BJ (cell line): ENCODE measurements at places on chromosomes 6 and 20. TPM values are rescaled to one million over a fixed set of nuclear protein-coding genes. Genes with fewer than 3 reads are reported as not detected.

DNA sequence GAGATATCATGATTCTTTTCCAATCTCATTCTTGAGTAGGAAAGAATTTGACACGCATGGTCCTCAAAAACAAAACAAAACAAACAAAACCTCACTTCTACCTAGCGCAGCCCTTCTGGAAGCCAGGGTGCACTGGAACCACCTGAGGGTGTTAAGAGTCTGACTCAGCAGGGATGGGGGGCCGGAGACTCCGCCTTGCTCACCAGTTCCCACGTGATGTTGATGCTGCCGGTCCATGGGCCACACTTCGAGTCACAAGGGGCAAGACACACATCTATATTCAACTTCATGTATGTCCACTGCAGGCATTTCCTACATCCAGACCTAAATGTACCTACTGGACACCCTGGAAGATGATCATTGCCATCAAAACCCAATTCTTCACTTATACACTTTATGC is 30.4 kb downstream of the BFSP1 start:
- DNase-seq: no peak

DNA sequence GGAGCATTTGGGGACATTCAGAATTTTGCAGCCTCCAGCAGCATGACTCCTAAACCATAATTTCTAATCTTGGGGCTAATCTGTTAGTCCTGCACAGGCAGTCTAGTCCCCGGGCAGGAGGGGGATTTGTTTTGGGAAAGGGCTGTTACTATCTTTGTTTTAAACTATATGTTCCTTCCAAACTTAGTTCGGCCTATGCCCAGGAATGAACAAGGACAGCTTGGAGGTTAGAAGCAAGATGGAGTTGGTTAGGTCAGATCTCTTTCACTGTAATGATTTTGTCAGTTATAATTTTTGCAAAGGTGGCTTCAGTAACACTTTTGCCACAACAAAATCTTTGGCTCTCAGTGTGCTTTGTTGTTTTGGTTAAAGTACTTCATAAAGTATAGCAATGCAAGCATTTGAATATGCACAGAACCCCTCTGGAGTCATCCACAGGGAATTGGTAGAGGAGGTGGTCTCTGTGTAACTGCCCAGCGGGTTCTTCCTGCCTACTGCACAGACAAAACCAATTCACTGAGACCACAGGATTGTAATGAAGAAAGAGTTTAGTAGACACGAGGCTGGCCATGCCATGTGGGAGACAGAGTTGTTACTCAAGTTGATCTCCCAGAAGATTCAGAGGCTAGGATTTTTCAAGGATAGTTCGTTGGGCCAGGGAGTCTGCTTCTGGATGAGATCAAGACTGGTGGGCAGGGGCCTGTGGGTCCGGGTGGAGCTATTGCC is 224.1 kb upstream of the MYLIP start:
- no peak for DNase-seq

Gene RIPOR3
- 0.44 and 1.2 TPM in 2 replicates for polyA plus RNA-seq

DNA sequence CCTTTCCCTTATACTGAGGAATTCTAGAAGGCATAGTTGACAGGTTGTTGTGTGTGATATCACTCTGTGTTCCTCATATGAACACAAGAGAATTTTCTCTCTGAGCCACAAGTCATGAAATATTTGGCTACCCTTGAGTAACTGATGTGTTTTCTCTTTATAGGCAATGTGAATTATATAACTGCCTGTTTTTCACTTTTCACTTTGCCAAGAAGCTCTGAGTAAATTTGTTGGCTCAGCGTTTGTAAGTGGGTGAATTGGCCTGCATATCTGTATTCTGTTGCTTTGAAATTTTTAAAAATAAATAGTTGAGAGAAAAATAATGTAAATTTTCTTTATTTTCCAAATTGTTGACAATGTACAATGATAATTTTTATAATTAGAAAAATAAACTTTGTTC is 5.2 kb upstream of the BTBD9 start:
- no peak for DNase-seq

Gene ARFGAP1
- polyA plus RNA-seq: 49.8 and 76.5 TPM in 2 replicates

Gene CDH22
- not detected in 2 replicates for polyA plus RNA-seq

DNA sequence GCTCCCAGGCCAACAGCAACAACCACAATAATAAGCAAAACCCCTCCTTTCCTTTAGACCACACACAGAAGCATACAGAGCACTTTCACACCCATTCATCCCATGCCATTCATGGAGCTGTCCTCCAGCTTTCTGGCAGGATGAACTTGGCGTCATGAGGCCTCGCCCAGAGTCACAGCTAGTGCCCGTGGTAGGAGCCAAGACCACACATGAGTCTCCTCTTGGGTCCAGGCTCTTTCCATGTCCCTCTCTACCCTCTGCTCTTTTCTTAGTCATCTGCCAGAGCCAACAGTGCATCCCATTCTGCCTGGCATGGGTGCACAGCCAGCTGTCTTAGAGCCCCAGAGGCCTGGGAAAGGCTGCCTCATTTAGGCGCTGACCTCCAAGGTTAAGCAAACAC is 1.8 kb upstream of the TGM3 start:
- no peak for DNase-seq

Gene OR12D2
- not detected in 2 replicates for polyA plus RNA-seq

GRCh38 chr20:30985386-30985785 is 272.1 kb upstream of the DEFB115 start:
- no peak for DNase-seq

Gene PDE7B
- polyA plus RNA-seq: 1.7 and 2.7 TPM in 2 replicates

- no peak for DNase-seq
Measured at GRCh38 chr6:126723541-126724170, 383.7 kb downstream of the CENPW start.

- no peak for DNase-seq
Measured at GRCh38 chr6:161348628-161348994, 74.8 kb upstream of the AGPAT4 start.
